Activated T-cell treated with anti-CD3 and anti-CD28 coated beads, Interleukin-2, amount 50 U/mL, for 4 hours (primary cell): ENCODE measurements at places on chromosomes 6 and 20.

- DNase-seq = no peak
These were observed 247.9 kb downstream of the RFPL4B start for GRCh38 chr6:112594886-112595594.

DNA sequence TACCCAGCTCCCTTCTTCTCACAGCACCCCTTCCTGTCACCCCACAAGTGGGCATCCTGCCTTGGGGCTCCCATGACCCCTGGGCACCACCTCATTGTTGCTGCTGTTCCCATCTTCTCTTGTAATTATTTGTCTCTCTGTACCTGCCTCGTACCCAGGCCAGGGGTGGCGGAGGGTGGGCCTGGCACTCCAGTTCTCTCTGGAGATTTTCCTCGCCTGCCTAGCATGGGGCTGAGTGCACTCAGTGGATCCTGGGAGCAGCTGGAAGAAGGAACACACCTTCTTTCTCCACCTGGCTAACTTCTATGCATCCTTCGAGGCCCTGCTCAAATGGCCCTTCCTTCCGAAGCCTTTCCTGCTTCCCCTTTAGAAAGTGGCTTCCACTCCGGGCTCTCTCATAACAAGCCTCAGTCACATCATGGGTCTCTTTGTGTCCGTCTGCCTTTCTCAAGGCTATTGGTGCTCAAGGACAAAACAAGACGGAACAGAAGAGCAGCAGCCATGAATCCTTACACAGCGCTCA lies 79.2 kb downstream of the SRC start:
- DNase-seq = no peak

- DNase-seq = no peak
These were observed 165.0 kb upstream of the RNF24 start for GRCh38 chr20:4180356-4180755.

DNA sequence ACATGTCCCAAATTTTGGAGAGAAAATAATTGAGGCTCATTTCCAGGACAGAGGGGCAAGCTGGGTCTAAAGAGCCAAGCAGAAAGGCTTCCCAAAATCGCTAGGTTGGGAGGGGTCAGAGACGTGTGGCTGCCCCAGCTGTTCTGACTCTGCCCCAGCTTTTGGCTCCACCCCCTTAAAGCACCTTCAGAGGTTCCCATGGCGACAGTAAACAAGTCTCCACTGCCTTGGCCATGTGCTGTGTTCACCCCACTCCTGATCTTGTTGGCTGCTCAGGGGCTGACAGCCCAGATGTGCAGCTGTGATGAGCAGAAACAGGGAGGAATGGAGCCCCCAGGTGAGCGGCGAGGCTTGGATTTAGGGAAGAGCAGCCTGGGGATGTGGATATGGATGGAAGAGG lies 72.8 kb upstream of the SPTLC3 start:
- DNase-seq = no peak

DNA sequence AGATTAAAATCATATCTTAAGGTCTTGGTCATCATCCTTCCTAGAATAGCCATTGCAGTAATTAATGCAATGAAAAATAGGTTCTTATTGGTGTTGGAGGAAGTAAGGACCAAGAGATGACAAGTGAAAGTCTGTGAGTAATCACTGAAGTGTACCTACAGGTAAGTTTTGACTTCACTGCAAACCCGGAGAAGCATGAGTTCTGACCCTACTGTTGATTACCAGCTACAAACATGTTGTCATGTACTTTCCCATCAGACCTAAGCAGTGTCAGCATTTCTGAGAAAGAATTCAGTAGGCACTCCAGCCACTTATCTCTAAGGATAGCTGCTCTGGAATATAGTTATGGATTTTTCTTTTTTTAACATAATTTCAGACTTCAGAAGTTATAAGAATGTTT lies 280.9 kb downstream of the ZFAND3 start:
- DNase-seq = no peak

DNA sequence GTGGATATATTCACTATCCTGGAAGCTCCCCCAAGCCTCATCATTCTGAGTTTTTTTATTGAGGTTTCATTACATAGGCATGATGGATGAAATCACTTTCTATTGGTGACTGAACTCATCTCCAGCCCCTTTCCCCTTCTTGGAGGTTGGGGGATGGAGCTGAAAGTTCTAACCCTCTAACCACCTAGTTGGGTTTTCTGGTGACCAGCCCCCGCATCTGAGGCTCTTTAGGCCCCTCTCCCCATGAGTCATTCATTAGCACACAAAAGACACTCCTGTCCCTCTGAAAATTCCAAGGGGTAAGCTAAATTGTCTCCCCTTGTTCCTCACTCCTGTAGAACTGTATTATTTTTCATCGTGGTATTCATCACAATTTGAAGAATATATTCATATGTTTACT lies 33.3 kb downstream of the GFRA4 start:
- DNase-seq = no peak

DNA sequence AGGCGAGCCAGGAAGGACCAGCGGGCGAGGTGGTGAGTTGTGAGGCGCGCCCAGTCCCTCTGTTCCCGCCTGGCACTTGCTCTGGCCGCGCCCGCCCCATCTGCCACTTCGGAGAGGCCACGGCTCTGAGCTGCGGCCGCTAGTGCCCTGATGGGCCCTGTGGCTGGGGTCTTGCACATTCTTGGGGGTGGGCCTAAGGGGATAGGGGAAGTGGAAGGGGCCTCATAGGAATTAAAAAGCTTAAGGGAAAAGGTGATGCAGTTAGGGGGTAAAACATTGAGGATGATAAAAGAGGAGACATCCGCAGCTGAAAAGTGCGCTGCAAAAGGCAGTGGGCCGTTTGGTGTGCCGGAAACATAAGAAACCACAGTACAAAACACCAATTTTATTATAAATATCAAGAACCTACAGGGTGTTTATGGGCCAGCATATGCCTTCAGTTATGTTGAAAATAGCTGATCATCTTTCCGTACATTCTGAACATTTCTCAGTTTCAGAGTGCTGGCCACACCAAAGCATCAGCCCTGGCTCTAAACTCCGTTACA lies 1.1 kb upstream of the PSMB8 start:
- peak; percentile 26 for DNase-seq

- DNase-seq = no peak
These were observed 76.4 kb downstream of the NOL4L start for GRCh38 chr20:32508775-32509119.

- DNase-seq = no peak
These were observed 3.4 kb upstream of the HELZ2 start for GRCh38 chr20:63577317-63577894.

GRCh38 chr6:135557582-135557981 lies 60.0 kb upstream of the AHI1 start:
- DNase-seq = no peak

GRCh38 chr6:119278625-119279024 lies 70.9 kb downstream of the MAN1A1 start:
- DNase-seq = no peak

DNA sequence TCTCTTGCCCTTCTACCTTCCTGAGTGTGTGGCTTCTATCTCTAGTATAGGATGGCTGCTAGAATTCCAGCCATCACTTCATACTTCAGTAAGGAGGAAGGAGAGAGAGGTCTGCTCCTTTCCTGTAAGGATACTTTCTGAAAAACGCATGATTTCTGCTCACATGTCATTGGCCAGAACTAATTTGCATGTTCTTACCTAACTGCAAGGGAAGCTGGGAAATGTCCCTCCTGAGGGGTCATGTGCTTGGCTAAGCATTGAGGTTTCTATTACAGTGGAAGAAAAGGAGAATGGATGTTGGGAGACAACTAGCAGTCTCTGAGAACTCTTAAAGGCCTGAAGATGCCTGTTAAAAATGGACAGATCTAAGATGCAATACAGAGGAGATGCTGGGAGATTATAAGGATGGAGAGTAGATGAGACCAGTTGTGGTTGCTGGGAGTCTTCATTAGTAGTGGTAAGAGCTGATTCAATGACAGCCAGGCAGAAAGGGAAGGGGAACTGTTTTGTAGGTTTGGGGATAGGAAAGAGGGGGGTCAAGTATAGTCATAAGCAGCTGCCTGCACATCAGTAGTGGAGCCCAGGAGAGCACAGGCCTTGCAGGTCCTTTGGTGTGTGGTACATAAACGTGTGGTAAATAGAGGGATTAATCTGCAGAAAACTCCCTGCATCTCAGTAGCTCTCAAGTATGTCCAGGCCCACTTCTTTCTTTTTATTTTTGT lies 20.2 kb downstream of the CDS2 start:
- DNase-seq = no peak

DNA sequence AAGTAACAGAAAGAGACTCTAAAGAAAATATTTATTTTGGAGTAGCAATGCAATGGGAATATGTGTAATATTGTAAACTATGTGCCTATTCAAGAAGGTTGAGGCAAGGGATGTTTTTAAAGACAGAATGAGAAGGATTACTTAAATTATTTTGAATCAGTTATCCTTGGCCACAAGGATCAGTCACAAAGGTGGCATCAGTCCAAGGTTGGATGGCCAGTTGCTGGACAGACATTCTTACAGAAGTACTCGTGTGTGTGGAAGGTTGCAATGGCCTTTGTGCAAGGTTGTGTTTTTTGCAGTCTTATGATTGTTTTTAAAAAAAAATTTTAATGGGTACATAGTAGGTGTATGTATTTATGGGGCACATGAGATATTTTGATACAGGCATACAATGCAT lies 2.0 kb downstream of the QRSL1 start:
- DNase-seq = no peak

- DNase-seq = no peak
These were observed 39.6 kb downstream of the SHPRH start for GRCh38 chr6:145924600-145924999.

DNA sequence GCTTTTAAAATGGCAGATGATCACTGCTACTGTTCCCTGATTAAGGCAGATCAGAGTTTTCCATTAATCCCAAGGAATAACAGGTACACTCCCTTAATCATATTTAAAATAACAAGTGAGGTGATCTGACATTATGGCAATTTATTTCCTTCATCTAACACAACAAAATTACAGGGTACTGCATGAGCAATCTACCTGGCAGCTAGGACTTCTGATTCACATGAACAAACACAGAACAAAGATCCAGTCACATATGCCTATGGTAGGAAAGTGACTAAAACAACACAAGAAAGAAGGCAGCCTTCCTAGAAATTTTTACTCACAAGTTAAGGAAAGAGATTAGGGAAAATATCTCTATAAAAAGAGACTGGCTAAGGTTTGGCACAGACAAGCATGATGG lies 33.2 kb downstream of the MAP7 start:
- no peak for DNase-seq
